ENCODE measurements at places on chromosomes 16 and 17. TPM values are rescaled to one million over a fixed set of nuclear protein-coding genes. Genes with fewer than 3 reads are reported as not detected.

Gene RHBDF2
- 3.7 TPM for total RNA-seq

Gene CCL14
- 1.6 TPM for total RNA-seq

Gene SLC22A31
- not detected for total RNA-seq

Gene TVP23C
- 32.9 TPM for total RNA-seq

Gene IRX6
- not detected for total RNA-seq

Gene RNF157
- total RNA-seq: 6.8 TPM

Gene RCVRN
- total RNA-seq: not detected

Gene PLXDC1
- 0.52 TPM for total RNA-seq

Gene TBC1D3K
- total RNA-seq: not detected

Gene NUDT7
- 5.7 TPM for total RNA-seq

Gene GP1BA
- under 0.01 TPM for total RNA-seq

Gene TAC4
- total RNA-seq: 2.1 TPM

Gene GPR142
- total RNA-seq: not detected

Gene EVI2A
- 1.0 TPM for total RNA-seq

Gene FBXW10B
- 0.52 TPM for total RNA-seq

Gene PRSS8
- total RNA-seq: not detected

Gene VTN
- 0.52 TPM for total RNA-seq

Gene KCNG4
- total RNA-seq: not detected

Gene TBC1D3
- not detected for total RNA-seq

Measured in skeletal muscle tissue (tissue), 5 donors.